ENCODE measurements at places on chromosomes 12 and 14. TPM values are rescaled to one million over a fixed set of nuclear protein-coding genes. Genes with fewer than 3 reads are reported as not detected.
A peak's percentile ranks its signal among the peaks of the same experiment; 100 is the strongest.

The CLEC2A gene
- not detected for total RNA-seq

DNA sequence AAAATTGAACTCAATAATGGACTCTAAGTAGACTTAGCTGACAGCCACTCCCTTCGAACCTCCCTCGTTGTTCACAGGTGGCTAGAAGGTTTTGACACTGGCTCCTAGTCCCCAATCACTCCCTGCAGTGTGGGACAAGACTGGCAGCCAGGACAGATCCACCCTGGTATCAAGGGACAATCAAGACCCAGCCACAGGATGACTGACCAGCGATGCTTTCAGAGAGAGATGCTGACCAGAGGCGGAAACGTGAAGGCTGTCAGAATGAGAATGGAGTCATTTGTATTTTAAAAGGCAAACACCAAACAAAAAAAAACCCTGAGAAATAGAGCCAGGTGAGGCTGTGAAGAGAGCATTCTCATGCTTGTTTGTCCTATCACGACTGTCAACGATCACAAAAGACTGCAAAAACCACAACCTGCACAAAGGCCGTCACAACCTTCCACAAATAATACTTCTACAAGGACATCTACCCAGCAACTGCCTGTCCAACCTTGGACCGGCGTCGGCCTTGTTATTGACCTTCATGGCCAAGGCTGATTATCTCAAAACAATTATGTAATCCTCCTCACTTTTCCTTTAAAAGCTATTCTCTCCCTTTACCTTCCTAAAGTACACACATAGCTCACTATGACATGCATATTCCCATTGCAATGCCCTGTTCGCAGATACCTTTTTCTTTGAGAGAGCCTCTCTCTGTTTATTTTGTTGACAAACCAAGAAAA, 13.2 kb downstream of the EIF5 start:
- DNase-seq, result no peak

DNA sequence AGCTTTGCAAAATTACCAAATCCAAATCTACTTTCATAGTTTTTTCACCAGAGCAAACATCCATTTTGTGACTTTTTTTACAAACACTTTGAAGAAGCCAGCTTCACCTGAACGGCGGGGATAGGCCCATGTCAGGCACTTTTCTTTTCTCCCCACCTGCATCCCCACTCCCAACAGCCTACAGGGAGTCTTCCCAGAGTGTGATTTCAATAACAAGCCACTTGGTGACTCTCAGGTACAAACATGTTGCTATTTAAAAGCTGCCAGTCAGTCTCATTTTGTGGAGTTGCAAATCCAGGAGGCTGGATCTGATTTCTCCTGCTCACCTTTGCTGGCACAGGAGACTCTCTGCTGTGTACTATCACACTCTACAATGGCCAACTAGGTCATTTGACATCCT, 285.5 kb downstream of the KCNH5 start:
- DNase-seq, result peak; percentile 54

The LRTM2 gene
- 0.42 TPM for total RNA-seq

The GPRC5A gene
- total RNA-seq, result not detected

- DNase-seq, result no peak
Observed at GRCh38 chr12:29164477-29165393, 15.7 kb downstream of the FAR2 start.

GRCh38 chr14:102389246-102389645, 26.5 kb downstream of the TECPR2 start:
- no peak for DNase-seq

DNA sequence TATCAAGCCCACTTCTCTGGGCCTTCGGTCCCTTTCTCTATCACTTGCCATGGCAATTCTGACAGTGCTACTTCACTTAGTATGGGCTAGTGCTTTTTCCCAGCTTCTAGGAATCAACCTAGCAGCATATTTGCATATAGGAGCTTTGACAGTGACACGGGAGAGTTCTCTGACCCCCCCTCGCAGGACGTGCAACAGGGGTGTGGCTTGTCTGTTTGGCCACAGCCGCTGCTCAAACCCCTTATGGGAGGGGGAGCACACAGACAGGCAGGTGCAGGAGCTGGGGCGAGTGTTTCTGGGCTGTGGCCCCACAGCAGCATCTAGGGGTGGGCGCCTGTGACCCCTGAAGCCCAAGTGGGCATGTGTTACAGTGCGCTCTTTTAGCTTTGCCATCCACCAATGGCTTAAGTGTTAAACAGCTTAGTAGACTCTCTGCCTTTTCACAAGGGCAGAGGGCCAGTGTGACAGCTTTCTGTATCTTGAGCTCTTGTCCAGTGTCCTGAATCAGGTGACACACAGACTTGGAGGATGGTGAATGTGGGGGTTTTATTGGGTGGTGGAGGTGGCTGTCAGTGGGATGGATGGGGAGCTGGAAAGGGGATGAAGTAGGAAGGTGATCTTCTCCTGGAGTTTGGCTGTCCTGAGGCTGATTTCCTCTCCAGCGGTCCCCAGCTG, 229.3 kb downstream of the PCNX1 start:
- no peak for DNase-seq

The TSPAN9 gene
- total RNA-seq, result 22.4 TPM

The CISTR gene
- not detected for total RNA-seq

The TRMT61A gene
- 13.4 TPM for total RNA-seq

The ARF6 gene
- total RNA-seq, result 38.6 TPM

The KRT6C gene
- not detected for total RNA-seq

The FBXO21 gene
- total RNA-seq, result 44.1 TPM

- DNase-seq, result peak; percentile 63
Observed at GRCh38 chr14:105426416-105427130, 6.9 kb downstream of the MTA1 start.

The FOXN4 gene
- 0.33 TPM for total RNA-seq

DNA sequence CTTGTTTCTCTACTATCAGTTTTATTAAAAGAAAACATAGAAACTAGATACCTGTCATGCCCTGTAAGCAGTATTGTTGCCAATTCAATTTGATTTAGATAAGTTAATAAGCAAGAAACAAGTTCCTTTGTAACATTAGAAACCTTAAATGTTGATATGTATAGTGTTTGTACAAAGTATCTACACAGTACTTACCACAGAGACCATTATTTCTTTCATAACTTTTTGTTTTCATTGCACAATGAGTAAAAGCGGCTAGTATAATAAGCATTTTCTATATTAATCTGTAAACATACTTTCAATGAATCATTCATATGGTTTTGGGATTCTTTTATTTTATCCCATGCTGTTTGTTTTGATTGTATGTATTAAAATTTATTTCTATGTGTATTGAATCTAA, 305.1 kb downstream of the TTC6 start:
- no peak for DNase-seq

DNA sequence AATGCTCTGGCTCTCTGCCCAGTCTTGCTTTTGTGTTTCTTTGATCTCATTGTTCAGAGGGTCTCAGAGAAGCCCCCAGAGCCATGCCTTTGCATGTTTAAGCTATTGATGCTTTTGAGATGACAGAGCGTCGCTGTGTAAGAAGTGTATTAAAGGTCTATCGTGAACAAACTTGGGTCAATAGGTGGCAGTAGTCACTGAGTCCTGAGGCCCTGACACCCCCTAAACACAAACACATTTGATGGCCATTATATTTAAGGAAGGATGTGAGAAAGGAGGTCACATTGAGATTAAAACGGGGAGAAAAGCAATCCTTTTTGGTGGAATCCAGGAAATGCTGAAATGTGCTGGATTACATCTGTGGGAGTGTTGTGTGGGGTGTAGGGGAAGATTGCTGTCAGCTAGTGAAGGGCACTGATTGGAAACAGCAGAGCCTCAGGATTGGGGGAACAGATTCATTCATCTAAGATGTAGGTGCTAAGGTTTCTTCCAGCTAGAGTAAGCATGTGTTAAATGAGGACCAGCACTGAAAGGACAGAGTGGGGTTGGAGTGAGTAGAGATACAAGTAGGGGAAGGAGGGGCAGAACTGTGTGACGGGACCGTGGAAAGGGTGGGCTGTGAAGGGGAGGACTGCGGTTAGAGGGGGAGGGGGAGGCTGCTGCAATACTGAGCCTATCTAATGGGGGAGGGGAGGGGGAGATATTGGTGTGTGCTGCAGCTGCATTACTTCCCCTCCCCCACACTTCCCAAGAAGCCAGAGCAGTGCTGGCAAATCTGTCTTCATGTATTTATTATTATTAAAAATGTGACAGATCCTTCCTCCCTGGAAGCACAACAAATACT, 12.7 kb downstream of the NGDN start:
- DNase-seq, result no peak

DNA sequence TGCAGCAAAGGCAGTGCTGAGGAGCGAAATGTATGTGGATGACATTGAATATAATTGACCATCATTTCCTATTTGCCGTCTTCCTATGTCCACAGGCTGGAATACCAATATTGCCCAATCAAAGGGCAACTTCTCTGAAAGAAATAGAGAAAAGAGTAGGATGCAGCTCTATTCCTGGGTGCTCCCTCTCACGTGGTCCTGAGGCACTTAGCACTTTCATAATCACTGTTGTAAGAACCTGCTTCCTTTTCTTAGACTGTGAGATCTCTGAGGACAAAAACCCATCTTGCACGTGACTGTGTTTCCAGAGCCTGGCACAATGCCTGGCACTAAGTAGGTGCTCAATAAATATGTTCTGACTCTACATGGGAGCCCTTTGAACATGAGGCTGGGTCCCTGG, 122.7 kb upstream of the CPM start:
- no peak for DNase-seq

DNA sequence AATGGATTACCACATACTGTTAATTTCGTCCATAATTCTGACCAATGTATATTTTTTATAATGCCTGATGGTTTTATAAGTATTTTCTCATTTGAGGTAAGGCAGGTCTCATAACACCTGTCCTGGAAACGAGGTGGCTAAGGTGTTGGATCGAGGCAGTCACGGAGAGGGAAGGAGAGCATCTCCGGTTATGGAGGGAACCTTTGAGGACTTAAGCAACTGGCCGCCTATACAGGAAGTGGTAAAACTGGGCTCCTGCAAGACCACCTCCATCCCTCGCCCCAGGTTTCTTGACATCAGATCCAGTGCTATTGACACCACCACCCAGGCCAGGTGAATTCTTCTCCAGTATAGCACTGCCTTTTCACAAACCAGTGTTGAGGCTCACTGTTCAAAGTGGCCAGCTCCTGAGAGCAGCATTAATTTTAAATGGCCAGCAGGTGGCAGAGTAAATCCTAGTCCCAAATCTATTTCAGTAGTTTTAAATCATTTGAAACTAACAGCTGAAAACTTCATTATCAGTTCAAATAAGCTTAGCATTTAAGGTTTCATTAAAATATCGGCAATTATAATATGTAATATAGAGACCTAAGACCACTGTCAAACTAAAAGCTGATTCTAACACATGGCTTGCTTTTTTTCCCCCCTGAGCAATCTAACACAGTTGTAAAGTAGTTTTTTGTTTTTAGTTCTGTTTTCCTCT, 100.8 kb downstream of the PPM1A start:
- DNase-seq, result no peak

The GLIPR1L1 gene
- total RNA-seq, result 12.8 TPM

DNA sequence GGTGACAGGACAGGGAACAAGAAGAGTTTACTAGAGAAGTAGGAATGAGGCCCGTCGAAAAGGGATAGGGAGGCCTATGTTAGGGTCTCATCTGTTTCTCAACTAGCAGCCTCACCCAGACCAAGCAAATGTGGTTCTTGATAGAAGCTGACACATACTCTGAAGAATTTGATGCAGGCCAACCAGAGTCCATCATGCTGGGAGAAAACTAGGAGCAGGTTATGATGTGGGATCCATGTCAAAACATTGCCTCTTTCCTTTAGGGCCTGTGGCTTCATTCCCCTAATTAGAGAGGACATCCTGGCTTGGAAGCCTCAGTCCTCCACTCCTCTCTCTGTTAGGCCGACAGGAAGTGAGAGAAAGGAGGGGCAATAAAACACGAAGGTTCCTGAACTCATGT, 122.8 kb downstream of the NTF3 start:
- no peak for DNase-seq

DNA sequence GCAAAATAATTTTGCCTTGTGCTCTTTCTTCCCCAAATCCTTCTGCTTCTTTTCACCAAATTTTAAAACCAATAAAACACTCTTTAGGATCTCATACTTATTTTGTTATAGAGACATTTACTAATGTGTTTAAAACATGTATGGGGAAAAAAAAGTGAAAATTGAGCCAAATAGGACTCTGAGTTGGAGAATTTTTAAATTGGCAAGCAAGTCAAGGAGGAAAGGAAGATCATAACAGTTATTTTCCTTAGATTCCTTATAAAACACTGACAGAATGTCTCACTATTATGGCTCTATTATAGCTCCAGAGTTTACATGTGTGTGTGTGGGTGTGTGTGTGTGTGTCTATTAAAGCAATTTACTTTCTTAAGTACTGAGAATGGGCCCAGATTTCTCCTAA, 220.5 kb downstream of the SLC6A15 start:
- DNase-seq, result no peak

- no peak for DNase-seq
Observed at GRCh38 chr12:132222096-132222807, 78.0 kb downstream of the NOC4L start.

DNA sequence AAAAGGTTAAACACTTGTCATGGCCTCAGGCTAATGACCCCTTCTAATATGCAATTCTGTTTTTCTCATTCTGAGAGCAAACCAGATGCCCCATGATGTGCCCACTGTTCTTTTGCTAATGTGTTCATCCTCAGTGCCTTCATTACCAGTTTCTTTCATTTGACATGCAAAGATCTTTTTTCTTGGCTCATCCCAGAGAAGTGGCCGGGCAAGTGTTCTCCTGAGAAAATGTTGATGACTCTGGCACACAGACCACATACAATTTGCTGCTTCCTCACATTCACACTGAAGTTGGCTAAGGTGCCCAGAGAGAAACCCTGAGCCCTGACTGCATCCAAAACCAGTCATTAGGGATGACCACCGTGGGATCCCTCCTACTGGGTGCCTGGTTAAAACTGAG, 833.3 kb downstream of the DIO2 start:
- DNase-seq, result no peak

The TTC9 gene
- total RNA-seq, result 12.1 TPM

- no peak for DNase-seq
Observed at GRCh38 chr12:79764641-79765040, 73.9 kb upstream of the PAWR start.

- no peak for DNase-seq
Observed at GRCh38 chr12:112841240-112841639, 49.7 kb downstream of the RPH3A start.

- DNase-seq, result no peak
Observed at GRCh38 chr12:42237853-42238239, 202 bp downstream of the YAF2 start.

DNA sequence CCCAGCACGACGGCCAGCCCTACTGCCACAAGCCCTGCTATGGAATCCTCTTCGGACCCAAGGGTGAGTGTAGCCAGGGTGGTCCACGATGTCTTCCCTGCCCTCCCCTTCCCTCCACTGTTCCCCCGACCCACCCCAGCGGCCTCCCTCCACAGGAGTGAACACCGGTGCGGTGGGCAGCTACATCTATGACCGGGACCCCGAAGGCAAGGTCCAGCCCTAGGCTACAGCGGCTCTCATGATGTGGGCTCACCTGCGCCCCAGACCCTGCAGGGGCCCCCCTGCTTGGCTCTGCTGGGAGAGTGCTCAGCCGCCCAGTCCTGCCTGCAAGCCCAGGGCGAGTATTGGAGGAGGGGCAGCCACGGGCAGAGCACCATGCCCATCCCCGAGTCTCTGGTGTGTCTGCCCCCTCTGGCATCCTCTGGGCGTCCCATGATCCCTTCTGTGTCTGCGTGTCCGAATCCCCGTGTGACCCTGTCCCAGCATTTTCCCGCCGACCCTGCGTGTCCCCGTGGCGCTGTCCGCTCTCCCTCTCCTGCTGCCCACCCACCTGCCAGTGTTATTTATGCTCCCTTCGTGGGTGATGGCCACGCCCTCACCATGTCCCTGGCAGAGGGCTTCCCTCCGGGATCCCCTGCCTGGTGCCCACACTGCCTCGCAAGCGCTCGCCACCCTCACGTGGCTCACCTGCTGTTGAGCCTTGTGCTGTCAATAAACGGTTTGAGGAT, 5.0 kb downstream of the CRIP2 start:
- peak; percentile 82 for DNase-seq
